ENCODE measurements at places on chromosomes 3 and 15.

- no peak for DNase-seq
These were observed 607.1 kb upstream of the BCHE start for GRCh38 chr3:166444336-166444735.

GRCh38 chr15:58594898-58595297 is 154.6 kb downstream of the ADAM10 start:
- no peak for DNase-seq

DNA sequence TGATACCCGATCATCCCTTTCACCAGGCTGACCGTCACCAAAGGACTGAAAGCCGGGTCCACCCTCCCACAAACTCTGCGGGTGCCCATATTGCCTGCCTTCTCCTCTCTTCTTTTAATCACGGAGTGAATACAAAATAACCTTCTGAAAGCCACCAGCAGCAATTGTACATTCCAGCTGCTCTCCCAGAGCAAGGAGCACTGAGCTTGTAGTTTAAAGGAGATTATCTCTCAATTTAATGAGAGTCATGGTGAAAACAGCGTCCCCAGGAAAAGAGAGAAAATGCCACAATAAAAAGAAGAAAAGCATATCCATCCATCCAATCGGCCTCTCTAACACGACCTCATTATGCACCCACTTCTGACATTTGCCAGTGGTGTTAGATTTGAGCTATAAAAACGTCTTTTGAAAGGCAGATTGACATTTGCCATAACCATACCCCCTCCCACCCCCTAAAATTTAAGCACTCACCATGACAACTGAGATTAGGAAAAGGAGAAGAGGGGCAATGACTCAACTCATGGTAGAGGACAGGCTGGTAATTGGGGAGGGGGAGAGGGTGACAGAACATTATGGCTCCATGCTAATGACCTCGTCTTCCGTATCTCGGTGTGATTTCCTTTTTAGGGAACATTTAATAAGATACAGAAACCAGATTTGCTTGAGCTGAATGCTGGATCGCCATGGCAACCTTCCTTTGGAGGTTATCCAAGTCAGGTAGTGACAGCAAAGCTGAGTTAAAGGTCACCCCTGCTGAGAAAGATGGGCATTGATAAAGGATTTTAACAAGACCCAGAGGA is 106.2 kb downstream of the ST8SIA2 start:
- no peak for DNase-seq

- DNase-seq = no peak
These were observed 27.0 kb downstream of the CADM2 start for GRCh38 chr3:84985795-84986194.

DNA sequence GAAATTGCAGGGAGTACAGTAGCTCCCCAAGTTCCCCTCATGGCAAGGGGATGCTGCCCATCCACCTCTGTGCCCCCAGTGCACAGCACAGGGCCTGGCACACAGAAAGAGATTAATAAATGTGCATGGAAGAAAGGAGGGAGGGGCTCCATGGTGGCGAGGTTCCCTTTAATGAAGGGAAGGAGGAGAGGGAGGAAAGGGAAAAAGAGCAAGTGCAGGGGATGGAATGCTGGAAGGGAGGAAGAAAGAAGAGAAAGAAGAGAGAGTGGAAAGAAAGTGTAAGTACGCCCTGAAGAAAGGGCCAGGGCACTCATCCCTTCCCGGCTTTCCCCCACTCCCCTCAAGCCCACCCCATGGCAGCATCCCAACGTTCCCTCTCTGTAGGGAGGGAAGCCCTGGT is 1.5 kb upstream of the VIPR1 start:
- no peak for DNase-seq

All from progenitor cell of endocrine pancreas (in vitro differentiated cells).